ENCODE measurements at places on chromosomes 2 and 18.

GRCh38 chr18:34495506-34495905 lies 214.6 kb upstream of the DTNA start:
- no peak for DNase-seq

DNA sequence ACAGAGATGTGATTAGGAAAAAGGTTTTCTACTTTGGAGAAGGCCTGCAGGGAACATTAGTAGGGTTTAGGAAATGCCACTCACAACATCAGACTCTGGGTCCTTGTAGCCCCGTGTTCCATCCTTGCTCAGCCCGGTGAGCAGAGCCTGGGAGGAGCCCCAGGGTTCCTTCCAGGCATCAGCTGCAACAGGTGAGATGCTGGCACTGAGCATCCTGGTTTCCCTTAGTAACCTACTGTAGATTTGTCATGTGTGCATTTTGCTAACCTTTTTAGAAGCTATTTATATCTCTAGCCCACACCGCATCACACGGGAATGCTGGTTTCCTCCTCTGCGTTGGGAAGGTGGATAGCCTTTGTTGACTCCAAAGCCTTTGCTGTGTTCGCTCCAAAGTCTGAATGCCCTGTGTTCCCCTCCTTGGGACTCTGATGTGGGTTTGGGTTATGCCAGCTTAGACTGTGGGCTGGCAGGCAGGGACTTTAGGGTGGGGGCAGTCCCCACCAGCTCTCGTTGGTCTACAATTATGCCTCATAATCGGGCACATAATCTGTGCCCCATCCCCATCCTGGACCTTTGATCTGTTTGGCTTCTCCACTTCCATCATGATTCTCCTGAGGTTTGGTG lies 69.3 kb downstream of the TMEM247 start:
- no peak for DNase-seq

GRCh38 chr2:159300586-159300985 lies 14.1 kb upstream of the WDSUB1 start:
- DNase-seq = no peak

DNA sequence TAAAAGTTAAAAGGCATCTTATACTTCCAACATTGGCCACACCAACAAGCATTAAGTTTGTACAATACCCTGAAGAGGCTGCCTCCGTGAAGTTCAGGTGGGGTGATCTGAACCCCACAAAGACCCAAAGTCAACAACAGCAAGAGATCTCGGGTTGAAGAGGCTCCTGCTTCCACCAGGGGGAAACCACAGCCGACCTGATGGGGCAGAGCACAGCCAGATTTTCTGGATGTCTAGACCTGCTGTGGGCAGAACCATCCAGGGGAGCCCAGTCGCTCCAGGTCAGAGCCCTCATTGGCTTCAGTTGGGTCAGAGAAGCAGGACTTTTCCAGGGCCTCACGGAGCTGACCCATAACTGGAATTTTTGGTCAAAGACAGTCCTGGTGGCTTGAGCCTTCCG lies 66.5 kb upstream of the ACKR3 start:
- DNase-seq = no peak

GRCh38 chr2:176167398-176167797 lies 10.3 kb downstream of the HOXD3 start:
- no peak for DNase-seq

DNA sequence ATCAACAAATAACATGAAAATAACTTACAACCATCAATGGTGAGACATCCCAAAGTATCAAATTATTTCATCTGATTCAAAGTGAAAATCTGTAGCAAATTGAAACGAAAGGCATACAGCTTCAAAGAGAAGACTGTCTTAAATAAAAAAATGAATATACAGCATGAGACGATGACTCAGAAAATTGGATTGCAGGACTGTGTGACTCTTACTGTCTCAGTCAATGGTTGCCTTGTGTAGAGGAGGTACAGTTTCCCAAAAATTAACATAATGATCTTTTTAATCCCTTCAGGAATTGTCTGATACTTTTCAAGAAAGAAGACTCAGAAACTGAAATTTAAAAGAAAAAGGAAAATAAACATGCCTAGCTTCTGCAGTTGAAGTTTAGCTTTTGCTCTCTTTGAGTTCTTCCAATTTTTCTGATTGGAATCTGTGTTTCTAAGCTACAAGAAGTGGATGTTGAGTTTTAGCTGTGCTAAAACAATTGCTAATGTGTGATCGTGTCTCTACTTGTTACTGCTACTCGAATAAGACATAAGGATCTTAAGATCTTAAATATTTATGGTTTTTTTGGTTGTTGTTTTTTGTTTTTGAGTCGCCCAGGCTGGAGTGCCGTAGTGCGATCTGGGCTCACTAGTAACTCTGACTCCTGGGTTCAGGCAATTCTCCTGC lies 41.1 kb upstream of the EPB41L3 start:
- DNase-seq = no peak

DNA sequence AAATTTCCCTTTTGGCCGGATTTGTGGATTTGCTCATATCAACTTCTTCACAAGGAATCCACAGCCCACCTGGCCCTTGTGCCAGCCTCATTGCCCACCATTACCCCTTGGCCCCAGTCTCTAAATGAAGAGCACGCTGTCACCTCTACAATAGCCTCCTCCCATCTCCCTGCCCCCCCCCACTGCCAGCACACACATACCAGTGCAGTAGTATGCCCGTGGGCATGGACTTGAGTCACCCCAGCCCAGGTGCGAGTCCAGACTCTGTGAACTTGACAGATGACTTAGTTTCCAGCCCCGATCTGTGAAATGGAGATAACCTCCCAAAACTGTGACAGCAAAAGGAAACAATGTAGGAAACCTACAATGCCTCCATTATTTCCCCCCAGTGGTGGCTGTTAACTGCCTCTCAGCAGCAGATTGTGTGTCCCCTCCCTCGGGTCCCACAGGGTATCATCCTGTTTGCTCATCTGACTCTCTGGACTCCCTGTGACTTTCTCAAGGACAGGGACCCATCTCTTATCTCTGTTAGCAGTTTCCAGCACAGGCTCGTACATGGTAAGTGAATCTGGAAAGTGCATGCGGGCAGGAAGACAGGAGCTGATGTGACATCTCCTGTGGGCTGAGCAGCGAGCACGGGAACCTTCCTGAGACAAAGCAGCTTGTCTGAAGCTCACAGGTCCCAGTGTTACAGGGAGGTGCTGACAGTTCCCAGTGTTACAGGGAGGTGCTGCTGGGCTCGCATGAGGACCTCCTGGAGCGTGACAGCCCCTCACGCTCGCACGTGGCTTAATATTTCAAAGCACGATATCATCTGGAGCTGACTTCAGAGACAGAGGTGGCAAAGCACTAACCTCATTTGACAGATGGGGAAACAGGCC lies 4.2 kb upstream of the TMEM185B start:
- DNase-seq = peak; percentile 44

- no peak for DNase-seq
Observed at GRCh38 chr2:9735335-9735734, 104.5 kb upstream of the YWHAQ start.

GRCh38 chr2:39069890-39070465 lies 50.9 kb downstream of the SOS1 start:
- no peak for DNase-seq

- DNase-seq = peak; percentile 29
Observed at GRCh38 chr2:84458551-84459017, 496 bp downstream of the SUCLG1 start.

DNA sequence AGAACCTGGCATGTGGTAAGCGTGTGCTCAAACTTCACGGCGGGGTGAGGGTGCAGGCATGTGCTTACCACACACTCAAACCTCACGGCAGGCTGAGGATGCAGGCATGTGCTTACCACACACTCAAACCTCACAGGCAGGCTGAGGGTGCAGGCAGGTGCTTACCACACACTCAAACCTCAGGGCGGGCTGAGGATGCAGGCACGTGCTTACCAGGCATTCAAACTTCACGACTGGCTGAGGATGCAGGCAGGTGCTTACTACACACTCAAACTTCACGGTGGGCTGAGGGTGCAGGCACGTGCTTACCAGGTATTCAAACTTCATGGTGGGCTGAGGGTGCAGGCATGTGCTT lies 105.0 kb upstream of the ALKAL2 start:
- DNase-seq = no peak

- peak; percentile 30 for DNase-seq
Observed at GRCh38 chr2:61887717-61888266, 664 bp downstream of the CCT4 start.

DNA sequence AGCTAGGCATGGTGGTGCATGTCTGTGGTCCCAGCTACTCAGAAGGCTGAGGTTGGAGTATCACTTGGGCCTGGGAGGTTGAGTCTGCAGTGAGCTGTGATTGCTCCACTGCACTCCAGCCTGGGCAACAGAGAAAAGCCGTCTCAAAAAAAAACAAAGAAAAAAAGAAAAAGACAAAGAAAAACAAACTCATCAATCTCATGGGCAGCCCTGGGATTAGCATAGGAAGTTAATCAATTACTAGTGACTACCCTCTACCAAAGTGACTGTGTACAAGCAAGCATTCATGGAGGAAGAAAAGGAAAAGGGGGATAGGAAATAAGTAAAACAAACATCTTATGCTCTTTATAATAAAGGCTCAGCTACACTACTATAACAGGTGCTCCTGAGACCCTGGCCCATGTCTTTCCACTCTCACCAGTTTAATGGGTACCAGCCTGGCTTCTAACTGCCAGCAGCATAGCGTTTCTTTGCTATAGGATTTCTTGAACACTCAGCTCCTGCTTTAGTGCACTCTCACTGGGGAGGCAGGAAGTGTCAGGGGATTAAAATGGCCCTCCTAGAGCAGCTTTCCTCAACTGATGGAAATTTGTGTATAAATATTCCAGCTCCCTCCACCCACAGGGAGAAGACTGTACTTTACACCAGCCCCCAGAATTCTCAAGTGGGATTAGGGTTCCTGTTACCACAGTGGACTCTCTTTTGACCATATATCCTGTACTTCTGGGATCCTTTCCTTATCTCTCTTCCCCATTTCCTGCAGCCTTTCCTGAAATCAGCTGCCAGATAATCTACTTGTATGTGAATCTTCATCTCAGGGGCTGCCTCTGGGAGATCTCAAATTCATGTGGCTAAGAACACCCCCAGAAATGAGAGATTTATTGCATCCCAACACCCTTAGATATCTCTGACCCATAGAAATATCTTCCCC lies 91.3 kb upstream of the GLS start:
- DNase-seq = no peak
